ENCODE measurements at places on chromosomes 5 and 9. TPM values are rescaled to one million over a fixed set of nuclear protein-coding genes. Genes with fewer than 3 reads are reported as not detected.

PCDHA9 gene
- not detected for polyA plus RNA-seq

SPAAR gene
- polyA plus RNA-seq = not detected

C9orf57 gene
- not detected for polyA plus RNA-seq

PKD2L2 gene
- polyA plus RNA-seq = 0.82 TPM

CAMLG gene
- 35.3 TPM for polyA plus RNA-seq

ROR2 gene
- not detected for polyA plus RNA-seq

C9orf152 gene
- polyA plus RNA-seq = not detected

- no peak for DNase-seq
Measured at GRCh38 chr5:1139331-1140170, 27.7 kb upstream of the SLC12A7 start.

- DNase-seq = no peak
Measured at GRCh38 chr9:124932333-124932732, 8.6 kb downstream of the GOLGA1 start.

GRCh38 chr5:111478266-111478665 lies 34.1 kb downstream of the STARD4 start:
- DNase-seq = no peak

- DNase-seq = no peak
Measured at GRCh38 chr5:132094393-132095076, 20.9 kb downstream of the CSF2 start.

Measured in naive B cell (primary cell).